NCI-H2171 treated with DMSO at 0.1 percent for 48 hours (cell line): ENCODE measurements at places on chromosomes 4 and X.

DNA sequence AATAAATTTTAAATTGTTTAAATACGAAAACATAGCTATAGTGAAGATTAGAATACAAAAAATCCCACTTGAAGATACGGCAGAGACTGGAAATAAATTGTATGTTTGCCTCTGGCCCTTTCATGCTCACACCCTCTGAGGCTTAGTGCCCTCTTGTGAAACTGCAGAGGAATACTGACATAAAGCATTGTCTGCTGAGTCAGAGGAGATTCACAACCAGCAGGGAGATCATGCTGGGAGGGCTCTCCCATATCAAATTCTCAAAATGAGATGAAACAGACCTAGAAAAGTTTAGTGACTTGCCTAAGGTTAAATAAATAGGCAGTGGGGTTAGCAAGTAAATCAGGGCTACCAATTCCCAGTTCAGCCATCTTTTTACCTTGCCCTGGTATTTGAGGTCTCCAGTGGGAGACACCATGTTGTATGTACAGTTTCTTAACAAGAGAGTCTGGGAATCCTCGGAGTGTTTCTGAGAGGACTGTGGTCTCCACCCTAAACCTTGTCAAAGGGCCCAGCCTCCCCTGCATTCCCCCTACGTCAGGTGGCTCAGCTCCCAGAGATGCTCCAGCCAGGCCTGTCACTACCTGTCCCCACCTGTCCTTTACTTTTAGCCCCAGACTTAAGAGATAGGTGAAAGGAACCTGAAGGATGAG lies 581.4 kb upstream of the DIPK2B start:
- DNase-seq, result no peak

DNA sequence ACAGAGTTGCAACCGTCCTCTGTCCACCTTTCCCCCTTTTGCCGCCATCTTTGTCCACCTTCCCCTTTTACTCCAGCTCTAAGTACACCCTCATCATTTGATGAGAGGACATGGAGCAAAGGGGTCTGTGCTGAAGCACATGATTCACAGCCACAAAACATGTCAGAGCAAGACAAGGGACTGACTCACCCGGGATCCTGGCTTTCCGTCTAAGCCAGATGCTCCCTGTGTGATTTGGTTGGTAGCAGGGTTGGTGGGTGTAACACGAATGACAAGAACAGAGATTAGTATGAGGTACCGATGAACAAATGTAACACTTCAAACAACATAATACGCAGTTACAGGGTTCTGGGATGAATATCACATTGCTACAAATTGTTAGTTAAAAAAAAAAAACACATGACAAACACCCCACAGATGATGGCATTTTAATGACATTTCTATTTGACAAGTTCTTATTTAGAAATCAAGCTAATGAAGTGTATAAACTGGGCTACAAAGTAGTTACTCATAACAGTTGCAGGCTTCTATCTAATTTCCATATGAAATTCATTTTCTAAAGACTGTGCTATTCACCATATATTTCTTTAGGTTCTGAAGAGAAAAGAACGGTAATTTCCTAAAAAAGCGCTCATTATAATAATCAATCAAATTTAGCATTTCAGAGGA lies 71.4 kb upstream of the ETNPPL start:
- no peak for DNase-seq

- no peak for DNase-seq
These were observed 25.8 kb downstream of the ADRA2C start for GRCh38 chr4:3791910-3792542.

- no peak for DNase-seq
These were observed 249.1 kb upstream of the DIAPH2 start for GRCh38 chrX:96435378-96436035.

GRCh38 chr4:17468619-17469221 lies 43.2 kb downstream of the QDPR start:
- no peak for DNase-seq

- DNase-seq, result no peak
These were observed 762.0 kb upstream of the MAGEB2 start for GRCh38 chrX:29453333-29453732.

DNA sequence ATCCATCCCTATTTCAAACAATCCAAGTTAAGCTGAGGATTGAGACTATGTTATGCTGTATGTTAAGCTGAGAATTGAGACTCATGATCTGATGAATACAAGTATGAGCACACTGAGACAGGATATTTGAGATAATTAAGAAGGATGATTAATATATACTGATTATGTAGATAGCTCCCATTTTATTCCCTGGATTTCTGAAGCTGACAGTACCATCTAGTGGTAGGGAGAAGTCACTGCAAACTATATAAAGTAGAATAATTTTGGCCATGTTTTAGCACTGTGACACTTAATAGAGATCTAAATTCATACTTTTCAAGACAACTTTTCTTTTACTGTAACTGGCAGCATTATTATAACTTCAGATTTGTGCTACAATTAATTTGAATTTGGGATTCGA lies 63.8 kb upstream of the HPRT1 start:
- peak; percentile 26 for DNase-seq

DNA sequence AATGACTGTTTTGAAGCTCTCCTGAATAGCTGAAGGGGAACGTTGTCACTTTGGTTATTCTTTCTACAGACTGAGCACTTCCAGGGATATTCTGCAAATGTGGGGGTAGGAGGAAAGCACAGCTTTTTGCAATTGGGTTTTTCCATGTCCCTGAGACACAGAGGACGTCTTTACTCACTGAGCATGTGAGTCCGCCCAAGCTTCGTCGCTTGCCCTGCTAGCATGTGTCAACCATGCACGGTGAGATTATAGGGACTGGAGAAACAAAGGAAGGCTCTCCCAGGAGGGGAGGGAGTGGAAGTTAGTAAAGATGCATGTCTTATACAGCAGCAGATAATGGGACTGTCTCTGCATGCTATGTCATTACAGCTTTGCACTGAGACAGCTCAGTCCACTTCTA lies 111.5 kb upstream of the SFRP2 start:
- DNase-seq, result no peak

DNA sequence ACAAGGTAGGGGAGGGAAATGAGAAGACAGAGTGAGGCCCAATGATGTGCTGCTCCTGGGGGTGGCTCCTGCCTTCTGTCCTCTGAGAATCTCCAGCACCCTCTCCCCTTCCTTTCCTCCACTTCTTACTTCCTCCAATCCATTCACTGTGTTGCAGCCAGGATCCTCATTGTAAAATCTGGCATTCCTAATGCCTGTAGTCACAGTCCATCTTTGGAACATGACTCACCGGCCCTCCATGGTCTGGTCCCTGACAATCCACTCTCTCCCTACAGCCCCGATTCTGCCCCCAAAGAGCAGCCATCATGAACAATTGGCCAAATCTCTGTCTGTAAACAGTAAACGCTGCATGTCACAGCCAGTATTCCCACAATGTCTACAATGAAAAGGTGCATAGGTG lies 72.9 kb downstream of the CLNK start:
- no peak for DNase-seq

- DNase-seq, result peak; percentile 93
These were observed 63.4 kb downstream of the FHDC1 start for GRCh38 chr4:152999346-153000075.

DNA sequence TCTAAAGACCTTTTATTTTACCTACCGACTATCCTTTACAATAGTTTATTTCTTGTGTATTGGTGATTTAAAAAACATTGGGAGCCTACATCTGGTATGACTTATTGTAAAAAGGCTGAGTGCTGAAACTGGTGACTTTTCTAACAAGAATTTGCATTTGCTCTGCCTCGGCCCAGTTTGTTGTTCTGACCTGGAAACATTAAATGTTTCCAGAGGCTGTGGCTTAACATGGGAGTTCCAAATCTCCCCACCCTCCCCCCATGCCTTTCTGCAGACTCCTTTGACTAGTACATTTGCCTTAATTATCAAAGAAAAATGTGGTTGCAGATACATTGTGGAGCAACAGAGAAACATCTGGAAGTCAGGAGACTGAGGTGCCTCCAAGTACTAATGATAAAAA lies 39.8 kb downstream of the SPCS3 start:
- DNase-seq, result no peak

DNA sequence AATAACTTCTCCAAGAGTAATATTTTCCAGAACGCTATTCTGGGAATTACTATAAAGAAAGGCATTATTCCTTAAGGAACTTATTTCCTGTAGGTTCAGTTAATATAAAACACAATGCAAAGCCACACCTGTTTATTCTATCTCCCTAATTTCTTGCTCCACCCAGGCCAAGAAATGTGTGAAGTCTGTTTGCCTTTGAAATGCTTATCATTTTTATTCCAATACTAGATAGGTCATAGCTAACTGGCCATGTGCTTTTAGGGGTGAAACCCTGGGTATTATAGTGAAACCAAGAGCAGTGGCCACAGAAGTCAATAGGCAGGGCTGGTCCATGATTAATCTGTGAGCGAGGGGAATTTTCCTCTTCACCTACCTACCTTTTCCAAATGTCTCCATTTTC lies 14.8 kb downstream of the CXCL3 start:
- no peak for DNase-seq

DNA sequence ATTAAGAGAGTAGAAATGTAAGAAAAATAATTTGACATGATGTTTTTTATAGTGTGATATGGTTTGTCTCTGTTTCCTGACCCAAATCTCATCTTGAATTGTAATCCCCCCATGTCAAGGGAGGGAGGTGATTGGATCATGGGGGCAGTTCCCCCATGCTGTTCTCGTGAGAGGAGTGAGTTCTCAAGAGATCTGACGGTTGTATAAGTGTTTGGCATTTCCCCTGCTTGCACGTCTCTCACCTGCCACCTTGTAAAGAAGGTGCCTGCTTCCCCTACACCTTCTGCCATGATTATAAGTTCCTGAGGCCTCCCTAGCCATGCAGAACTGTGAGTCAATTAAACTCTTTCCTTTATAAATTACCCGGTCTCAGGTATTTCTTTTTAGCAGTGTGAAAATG lies 34.8 kb upstream of the EXOC1L start:
- DNase-seq, result no peak

DNA sequence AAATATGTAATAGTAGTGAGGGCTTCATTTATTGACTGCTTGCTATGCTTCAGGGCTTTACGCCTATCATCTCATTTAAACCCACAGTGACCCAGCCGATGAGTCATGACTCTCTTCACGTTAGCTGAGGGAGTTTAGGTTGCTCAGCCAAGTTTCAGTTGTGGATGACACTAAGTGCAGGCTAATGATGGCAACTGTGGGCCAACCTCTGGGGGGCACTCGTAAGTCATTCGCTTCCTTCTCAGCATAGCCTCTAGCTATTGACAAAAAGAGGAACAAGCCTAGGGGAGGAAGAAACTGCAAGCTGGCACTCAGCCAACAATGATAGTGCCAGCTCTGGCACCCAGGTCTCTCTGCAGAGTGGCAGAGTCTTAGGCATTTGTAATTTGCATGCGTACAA lies 325.0 kb downstream of the ARHGAP10 start:
- no peak for DNase-seq

- DNase-seq, result peak; percentile 48
These were observed 716 bp downstream of the FHIP1A start for GRCh38 chr4:151409470-151410313.

- DNase-seq, result no peak
These were observed 41.9 kb upstream of the NSG1 start for GRCh38 chr4:4344915-4345527.

- no peak for DNase-seq
These were observed 453.6 kb upstream of the EPHA5 start for GRCh38 chr4:66123831-66124413.

DNA sequence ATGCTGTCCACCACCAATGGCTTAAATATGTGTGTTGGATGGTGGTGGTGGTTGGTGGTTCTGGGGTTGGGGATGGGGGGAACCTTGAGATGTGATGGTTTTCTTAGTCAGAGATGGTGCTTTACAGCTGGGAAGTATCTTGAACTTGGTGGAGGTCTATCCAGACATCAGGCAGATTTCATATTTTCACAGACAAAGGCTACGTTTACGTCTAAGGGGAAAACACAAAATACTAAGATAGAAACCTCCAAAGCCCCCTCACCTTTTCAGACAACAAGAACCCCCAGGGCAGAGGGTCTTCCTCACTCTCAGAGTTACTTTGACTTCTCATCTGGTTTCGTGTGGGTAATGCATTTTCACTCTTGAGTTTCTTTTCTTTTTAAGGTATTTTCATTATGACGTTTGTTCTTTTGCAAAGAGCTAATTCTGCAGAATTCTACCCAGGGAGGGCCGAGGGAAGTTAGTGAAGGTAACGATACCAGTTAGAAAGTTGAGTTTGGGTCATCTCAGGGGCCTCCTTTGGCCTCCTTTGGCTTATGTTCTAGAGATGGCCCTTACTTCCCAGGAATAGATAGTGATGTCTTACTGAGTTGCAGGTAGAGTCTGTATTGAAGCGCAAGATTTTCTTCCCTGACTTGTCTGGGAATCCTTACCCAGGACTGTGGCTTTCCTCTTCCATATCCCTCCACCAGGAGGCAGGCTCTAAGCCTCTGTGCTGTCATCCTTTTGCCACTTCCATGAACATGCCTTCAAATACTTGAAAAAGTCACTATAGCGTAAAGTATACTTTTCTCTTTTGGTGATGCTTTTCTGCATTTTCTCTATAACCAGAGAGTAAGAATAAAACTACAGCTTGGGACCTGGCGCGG lies 31.9 kb downstream of the RHOH start:
- DNase-seq, result no peak

GRCh38 chr4:3223956-3224748 lies 24.8 kb upstream of the MSANTD1 start:
- DNase-seq, result no peak

DNA sequence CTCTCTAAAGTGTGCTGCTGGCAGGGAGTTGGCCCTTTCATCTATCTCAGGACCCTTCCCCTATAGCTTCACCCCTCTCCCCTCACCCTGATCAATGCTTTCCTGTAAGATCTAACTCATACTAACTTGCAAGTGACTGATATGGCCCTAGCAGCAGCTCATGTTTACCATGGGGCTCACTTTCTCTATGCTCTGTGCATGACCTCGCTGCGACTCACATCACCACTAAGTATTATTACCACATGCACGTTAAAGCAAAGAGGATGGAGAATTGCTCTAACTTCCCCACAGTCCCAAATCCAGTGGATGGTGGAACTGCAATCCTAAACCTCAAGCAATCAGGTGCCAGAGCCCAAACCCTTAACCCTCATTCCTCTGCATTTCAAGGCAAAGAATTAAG lies 626.6 kb downstream of the MID1IP1 start:
- no peak for DNase-seq

- no peak for DNase-seq
These were observed 98.8 kb downstream of the SOWAHB start for GRCh38 chr4:76799140-76799539.

DNA sequence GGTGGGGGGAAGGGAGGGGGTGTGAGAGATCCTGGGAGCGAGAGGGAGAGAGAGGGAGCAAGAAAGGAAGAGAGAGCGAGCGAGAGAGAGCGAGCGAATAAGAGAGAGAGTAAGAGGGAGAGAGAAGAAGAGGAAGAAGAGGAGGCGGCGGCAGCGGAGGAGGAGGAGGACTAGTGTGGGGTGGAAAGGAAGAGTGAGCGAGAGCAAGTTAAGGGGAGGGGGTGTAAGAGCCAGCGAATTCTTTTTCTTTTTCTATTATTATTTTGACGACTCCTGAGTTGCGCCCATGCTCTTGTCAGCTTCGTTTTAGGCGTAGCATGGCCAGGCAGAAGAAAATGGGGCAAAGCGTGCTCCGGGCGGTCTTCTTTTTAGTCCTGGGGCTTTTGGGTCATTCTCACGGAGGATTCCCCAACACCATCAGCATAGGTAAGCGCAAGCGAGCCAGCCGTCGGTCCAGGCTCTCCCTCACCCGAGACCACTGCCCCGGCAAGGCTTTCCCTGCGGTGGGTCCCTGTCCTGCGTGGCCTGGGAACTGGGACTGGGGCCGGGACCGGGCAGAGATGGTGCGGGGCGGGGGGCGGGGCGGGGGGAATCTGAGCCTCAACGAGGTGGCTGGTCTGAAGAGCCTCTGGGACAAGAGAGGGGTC lies at the start of gene GRIA3:
Gene GRIA3, plus strand, starts transcription at position 60 of the 647 bp plus-strand sequence. Its CDS starts 258 bp downstream, at position 318.
- DNase-seq, result no peak
